ENCODE measurements at places on chromosomes 3 and 15.

DNA sequence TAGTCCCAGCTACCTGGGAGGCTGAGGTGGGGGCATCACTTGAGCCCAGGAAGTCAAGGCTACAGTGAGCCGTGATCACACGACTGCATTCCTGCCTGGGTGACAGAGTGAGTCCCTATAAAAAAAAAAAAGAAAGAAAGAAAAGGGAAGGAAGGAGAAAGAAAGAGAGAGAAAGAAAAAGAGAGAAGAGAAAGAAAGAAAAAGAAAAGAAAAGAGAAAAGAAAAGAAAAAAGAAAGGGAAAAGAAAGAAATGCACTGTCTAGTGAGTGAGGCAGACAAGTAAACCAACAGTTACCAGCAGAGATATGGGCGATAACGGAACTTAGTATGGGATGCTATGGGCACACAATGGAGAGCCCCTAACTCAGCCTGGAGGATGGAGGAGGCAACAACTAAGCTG, 37.2 kb upstream of the TSEN2 start:
- DNase-seq = no peak

DNA sequence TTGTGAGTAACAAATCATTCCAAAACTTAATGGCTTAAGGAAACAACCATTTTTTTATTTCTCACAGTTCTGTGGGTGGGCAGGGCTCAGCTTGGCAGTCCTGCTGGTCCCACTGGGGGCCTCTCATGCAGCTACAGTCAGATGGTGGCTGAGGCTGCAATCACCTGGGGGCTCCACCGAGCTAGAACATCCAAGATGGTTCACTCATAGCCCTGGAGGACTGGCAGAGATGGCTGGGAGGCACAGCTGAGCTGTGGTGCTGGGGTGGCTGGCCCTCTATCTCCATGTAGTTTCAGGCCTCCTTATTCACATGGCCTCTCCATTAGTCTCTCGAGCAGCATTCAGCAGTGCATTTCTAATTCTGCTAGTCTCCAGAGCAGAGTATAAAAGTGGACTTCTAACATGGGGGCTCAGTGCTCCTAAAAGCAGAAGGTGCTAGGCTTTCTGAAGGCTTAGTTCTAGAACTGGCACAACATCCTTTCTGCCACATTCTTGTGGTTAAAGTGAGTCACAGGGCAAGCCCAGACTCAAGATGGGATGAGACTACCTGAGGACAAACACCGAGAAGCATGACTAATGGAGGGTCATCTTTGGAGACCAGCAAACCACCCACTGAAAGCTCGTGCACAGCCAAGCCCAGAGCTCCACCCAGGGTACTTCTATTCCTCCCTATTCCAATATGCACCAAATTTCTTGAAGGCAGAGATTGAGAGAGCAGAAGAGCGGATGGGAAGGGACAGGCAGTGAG, 6.3 kb downstream of the CAV3 start:
- no peak for DNase-seq

DNA sequence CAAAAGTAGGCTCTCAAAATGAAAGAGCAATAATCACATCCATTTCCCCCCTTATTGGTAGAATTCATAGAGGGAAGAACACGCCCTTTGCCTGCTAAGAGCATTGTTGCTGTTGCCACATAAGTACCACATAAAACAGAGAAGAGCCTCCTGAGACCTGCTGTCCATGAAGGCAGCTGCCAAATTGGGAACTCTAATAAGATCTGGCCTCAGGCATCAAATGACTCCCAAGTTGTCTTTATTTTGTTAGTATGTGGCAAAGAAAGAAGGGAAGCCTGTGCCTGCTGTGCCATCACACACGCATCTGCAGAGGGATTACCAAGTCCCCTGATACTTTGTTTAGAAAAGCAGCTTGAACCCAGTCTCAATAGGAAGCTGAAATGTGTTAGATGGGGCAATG, 23.9 kb downstream of the VGLL3 start:
- DNase-seq = no peak

- no peak for DNase-seq
Observed at GRCh38 chr3:129988429-129988828, 13.9 kb downstream of the TRH start.

DNA sequence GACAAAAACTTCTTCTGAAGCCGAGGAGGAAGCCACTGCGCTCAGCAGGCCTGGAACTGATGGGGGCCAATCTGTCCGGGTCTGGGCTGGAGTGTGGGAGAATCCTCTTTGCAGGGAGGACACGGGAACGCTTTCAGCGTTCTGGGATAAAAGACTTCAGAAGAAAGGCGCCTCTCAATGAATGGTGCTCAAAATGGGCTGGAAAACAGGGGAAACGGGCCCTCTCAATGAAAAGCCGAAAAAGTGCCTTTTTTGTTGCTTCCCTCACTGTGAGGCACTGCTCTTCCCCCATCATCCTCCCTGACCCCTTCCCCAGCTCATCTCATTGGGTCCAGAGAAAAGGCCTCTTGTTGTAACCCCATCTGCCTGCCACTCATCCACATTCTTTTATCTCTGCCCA, 119.5 kb upstream of the LRIG1 start:
- no peak for DNase-seq

- no peak for DNase-seq
Observed at GRCh38 chr3:195570912-195571311, 12.8 kb downstream of the APOD start.

DNA sequence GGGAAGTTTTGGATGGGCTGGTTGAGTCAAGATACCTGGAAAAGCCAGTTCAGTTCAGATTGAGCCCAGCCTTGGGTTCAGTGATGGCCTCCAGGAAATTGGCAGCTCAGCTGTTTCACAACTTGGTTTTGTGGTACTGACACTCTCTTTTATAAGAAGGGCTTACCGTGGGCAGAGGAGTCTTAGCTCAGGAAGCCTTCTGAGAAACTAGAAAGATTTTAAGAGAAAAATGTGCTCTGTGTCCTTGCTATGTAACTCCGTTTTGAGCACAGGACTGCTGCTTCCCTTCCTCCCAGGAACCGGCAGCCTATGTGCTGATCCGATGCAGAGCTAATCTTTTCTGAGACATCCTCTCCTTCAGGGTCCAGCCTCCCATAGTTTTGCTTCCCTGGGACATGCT, 46.6 kb upstream of the RASGRP1 start:
- DNase-seq = no peak

DNA sequence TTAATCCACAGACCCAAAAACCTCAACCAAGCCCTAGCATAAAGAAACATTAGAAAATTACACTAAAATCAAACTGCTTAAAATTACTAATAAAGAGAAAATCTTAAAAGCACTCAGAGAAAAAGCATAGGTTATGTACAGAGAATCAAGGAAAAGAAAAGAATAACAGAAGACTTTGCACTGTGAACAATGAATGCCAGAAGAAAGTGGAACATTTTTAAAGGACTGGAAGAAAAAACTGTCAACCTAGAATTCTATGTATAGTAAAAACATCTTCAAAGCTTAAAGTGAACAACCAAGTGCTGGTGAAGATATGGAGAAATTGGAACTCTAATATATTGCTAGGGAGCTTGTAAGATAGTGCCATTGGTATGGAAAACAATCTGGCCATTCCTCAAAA, 82.7 kb upstream of the SLC6A11 start:
- DNase-seq = no peak

- DNase-seq = no peak
Observed at GRCh38 chr3:37773911-37774310, 87.8 kb upstream of the CTDSPL start.

DNA sequence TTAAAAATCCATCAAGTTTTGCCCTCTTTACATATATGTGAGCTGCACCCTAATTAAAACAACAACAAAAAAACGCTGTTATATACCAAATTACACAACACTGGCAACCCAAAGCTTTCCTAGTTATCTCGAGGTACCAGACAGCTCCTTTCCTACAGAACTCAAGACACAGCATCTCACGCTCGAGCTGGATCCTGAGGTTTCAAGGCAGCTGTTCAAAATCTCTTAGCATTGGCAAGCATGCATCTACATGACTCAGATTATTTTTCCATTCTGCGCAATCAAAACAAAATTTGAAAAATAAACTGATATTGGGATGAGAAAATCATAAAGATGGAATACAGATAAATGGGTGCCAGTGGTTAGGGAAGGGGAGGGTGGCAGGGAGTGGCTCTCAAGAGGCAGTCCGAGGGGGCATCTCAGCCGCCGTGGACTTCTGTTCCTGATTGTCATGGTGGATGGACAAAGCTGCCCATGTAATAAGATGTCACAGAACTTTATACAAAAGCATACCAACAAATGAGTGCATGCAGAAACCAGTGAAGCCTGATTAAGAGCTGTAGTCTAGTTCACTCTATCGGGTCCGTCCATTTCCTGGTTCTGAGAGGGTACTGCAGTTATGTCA, 91.5 kb downstream of the ADAMTS17 start:
- DNase-seq = no peak

GRCh38 chr15:79167776-79168175, 77.2 kb upstream of the RASGRF1 start:
- no peak for DNase-seq

DNA sequence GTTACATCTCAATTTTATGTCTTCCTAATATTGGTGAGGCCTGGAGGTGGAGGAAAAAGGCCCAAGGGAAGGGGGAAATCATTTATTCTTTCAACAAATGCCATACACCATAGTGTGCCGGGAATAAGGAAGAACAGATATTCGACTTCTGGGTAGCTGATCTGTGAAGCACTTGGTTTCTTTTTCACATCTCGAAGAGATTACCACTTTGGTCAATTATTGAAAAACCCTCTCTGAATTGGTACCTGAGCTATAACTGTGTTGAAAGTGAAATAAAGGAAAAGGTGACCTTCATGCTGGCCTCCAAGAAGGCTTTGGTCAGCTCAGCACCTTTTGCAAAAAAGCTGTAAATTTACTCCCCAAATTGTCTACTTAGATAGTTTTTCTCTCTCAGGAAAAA, 14.2 kb upstream of the MB21D2 start:
- DNase-seq = no peak

- DNase-seq = no peak
Observed at GRCh38 chr3:64559588-64559987, 128.2 kb downstream of the ADAMTS9 start.

DNA sequence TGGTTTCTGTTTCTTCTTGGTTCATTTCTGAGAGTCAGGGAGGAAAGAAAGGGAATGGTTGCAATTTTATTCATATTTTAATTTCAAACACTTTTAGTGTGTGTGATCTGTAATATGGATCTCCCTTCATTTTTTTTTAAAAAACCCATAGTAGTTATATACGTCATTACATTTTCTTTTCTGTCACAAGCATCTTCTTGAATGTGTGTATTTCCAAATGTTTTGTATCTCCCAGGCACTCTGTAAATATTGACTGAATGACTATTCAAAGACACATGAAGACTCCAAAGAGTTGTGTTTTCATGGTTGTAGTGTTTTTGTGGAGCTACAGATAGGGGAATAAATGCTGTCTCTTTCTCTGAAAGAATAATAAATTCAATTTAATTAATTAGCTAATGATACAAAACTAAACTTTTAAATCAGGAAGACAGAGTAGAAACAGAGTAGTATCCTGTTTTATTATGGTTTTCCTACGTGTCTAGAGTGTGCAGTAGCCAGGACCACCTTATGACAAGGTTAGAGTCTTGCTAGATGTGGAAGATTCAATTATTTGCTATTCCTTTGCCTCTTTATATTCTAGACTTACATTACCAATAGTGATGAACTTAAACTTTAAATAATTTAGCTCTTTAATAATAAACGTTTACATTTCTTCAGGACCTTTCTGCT, 35.5 kb downstream of the NECTIN3 start:
- DNase-seq = no peak

- no peak for DNase-seq
Observed at GRCh38 chr3:44329946-44330345, 8.6 kb upstream of the TCAIM start.

DNA sequence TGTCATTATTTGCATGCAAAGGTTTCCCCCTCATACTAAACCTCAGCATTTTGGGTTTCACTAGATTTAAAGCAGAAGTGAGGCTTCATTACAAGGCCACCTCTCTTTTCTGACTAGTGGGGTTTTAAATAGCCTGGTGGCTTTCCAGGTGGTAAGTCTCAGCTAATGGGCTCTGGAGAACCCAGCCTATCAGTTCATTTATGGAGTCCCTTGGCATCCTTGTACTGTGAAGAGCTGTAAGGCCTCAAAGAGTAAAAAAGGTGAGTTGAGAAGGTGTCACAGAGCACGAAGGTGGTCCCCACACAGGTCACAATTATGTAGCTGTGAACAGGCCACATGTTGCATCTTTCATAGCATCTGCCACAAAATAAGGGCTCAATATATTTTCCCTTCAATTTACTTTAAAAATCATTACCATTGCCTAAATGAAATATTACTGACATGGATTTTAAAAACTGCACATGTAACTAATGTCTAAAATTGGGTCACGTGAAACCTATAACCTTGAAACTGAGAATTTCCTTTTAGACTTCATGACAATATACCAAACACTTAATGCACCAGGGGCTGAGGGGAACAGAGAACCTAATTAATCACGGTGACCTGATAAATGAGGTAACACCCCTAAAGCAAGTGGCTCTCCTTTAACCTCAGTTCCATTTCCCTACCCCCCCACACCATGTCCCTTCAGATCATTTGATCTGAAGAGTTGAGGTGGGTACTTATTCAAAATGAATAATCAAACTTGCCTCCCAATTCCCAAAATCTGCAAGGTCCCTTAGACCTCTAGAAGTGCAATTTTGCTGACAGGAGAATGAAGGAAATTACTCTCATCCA, 1.3 kb downstream of the NGLY1 start:
- peak; percentile 78 for DNase-seq

DNA sequence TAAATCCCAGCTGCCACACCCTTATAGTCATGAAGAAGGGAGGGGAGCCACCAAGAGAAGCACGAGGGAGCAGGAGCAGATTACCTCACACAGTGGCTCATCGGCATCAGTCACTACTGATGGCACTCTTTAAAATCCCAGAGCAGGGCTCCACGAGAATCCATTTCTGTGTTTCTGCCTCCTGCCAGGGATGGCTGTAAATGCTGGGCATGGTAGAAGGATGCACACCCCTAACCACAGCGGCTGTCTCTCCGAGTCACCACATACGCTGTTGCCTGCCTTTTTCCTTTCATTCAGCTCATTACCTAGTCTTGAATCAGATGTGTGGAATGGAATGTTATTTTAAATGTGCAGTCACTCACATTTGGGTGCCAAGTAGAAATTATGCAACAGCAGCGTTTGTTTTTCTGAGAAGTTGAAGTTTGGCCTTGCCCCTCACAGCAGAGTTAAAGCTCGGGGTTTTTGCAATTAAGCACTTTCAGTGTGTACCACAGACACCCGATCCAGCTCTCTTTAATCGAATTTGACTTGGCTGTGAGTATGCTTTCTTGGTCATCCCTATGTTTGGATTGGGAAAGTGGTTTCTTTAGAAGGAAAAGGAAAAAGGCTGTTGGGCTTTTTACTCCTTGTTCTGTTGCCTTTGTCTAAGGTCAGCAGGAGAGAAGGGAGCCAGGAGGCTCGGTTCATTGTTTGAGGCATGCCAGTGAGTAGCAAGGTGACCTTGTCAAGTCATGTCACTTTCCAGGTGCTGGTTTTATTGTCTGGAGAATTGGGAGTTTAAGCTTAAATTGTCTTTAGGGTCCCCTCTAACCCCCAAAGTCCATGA, 284.2 kb upstream of the TPM1 start:
- DNase-seq = no peak

DNA sequence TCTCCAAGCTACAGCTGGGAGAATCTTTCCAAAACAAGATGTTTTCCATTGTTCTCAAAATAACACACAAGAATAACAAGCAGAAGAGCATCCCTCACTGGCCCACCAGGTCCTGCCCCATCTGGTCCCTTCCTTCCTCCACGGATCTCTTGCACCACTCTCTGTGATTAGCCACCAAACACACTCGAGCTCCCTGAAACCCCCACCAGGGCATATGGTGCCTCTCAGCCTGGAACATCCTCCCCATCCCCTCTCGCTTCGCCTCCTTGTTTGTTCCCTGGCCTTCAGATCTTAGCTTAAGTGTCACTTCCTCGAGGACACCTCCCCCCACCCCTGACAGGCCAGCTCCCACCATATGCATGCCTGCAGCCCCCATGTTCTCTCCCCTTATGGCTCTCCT, 496.6 kb upstream of the PROK2 start:
- no peak for DNase-seq

Data from B cell (primary cell).